ENCODE measurements at places on chromosomes 1 and 21.

DNA sequence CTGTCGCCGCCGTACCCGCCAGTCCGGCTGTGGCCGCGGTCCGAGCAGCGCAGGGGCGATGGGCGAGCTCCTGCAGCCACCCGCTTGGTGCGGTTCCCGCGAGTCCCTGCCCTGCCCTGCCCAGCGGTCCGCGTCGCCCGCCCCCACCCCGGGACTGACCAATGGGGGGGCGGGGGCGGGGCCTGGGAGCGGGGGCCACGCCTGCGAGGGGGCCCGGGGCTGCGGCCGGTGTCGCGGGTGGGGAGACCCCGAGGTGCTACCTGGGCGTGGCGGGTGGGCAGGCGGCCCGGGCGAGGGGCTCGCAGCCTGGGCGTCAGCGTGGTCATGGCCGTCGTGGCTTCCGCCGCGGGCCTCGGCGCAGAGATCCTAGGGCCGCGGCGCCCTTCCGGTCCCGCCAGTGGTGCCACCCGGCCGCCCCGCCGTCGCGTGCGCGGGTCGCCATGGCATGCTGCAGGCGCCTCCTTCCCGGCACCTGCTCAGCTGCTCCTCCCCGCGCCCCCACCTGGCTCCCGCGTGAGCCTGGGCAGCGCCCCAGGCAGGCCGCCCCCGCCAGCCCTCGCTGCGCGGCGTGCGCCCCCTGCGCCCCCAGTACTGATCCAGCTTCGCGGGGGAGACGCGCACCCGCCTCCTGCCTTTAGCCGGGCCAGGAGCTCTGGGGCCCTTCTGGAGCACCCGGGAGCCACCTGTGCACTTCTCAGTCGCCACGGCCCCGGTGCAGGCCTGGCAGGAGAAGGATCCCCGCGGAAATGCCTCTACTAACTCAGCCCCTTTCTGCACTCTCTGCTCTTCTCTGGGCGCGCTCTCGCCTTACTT is at the start of gene BMP8B:
TSS of gene BMP8B (minus strand) at position 108 of the 813 bp plus-strand sequence. CDS start 380 bp downstream, outside the sequence.
- peak; percentile 57 for DNase-seq

DNA sequence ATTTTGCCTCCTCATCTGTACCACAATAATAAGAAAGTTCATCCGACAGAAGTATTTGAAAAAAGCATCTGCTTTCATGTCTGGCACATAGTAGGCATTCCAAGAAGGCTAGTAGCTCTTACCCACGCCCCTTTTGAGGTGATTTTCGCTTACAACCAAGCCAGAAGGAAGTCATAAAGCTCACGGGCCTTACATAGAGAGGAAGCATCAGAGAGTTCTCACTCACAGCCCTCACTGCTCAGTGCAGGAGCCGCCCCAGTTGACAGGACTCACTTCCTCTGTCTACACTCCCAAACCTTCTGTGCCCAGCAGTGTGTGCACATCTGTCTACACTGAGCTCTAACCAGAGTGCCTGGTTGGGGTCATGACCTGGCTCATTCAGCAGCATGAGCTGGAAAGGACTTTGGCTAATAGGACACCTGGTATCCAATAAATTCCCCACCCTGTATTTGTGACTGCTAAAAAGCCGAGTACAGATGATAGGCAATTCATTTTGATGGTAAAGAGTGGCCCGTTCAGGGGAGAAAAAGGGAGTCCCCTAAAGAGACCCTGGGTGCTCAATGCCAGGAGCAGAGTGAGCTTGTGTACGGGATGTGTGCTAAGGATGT is 36.8 kb upstream of the DUSP10 start:
- no peak for DNase-seq

- DNase-seq, result no peak
Measured at GRCh38 chr1:199776768-199777497, 250.6 kb upstream of the NR5A2 start.

- DNase-seq, result no peak
Measured at GRCh38 chr1:66492424-66492823, 41.5 kb upstream of the SGIP1 start.

DNA sequence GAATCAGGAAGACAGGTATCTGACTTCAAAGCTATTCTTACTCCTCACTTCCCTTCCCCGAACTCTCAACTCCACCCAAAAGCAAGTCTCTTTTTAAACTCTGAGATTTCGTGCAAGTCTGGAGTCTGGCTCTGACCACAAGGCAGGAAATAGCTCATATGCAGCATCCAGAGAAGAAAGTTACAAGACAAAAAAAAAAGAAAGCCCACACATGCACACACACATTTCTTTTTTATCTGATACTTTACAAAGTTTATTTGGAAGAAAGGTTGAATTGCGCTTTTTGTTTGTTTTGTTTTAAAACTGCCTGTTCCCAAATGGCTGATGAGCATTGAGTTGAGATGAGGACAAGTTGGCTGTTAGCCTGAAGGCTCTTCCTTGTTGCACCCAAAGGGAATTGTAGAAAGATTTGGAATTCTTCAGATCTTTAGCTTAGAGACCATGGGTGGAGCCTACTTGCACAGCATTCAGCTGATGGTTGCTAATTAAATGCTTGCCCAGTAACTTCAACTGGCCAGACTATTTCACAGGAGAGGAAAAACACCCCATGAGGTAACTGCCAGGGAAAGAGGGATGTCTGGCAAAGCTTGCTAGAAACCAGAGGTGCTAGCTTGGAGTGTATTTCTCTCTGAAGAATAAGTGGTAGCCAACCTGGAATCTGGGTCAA is 490.3 kb downstream of the TTLL7 start:
- no peak for DNase-seq

- no peak for DNase-seq
Measured at GRCh38 chr1:46362158-46362557, 21.6 kb downstream of the NSUN4 start.

- no peak for DNase-seq
Measured at GRCh38 chr1:101996825-101997465, at the start of gene OLFM3. Gene OLFM3 (minus strand): TSS chr1:101996926.

DNA sequence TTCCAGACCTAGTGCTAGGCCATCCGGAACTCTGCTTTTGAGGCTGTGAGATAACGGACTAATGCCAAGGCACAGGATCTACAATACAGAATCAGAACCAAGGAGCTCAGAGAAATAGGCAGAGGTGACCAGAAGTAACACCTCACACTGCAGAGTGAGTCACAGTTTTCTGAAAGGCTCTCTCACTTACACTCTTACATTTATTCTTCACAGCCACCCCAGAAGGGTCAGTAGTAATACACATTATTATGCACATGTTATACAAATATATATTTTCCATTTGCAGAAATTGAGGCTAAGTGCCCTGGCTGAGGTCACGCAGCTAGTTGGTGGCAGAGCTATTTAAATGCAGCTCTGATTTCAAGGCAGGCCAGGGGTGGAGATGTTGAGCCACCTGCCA is 542.5 kb downstream of the OMA1 start:
- no peak for DNase-seq

- DNase-seq, result no peak
Measured at GRCh38 chr1:160423966-160424365, 23.6 kb downstream of the VANGL2 start.

DNA sequence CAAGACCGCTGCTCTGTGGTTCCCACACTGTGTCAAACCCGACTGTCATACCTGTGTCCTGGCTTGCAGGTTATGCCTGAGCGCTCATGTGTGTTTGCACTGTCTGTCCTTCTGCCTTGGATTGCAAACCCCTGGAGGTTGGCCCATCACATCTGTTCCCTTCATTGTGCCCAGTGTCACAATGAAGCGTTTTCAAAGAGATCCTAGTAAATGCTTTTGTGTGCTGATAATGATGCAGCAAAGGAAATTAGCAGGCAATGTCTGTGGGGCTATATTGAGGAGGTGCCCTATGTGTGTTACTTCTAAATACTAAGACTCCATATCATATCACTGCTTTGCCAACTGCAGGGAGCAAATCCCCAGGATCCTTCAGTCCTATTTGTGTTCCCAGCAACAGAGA is 424.4 kb upstream of the NFIA start:
- no peak for DNase-seq

GRCh38 chr1:153251988-153252387 is 7.5 kb upstream of the LORICRIN start:
- DNase-seq, result no peak

- DNase-seq, result no peak
Measured at GRCh38 chr1:22772014-22772413, 61.4 kb downstream of the EPHB2 start.

GRCh38 chr1:57858740-57859139 is 434.9 kb upstream of the DAB1 start:
- no peak for DNase-seq

- no peak for DNase-seq
Measured at GRCh38 chr1:231236208-231236591, 4.8 kb upstream of the GNPAT start.

DNA sequence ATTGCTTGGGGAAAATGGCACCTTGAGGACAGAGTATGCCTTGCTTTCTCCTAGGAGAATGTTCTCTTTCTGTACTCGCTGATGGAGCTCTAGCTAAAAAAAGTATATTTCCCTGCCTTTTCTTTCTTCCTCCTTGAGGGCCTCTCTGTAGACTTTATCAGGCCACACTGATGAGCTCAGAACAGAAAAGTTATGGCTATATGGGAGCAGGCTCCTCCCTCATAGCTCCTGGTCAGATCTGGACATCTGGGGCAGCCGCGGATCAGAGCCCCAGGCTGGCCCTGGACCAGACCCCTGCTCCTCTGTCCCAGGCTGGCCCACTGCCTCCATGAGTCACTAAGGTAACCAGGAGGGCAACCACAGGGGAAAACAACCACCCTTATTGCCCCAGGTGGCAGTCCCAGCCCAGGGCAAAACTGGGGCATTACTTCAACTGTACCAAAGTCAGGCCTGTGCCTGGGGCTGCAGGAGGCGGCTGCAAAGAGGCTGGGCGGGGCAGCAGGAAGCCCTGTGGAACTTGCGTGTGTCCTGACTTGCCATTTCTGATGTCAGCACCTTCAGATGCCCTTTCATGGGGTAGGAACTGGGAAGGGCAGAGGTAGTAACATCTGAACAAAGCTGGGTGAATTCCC is 26.3 kb upstream of the ZNF648 start:
- DNase-seq, result no peak
